H7 (cell line): ENCODE measurements at places on chromosomes 1 and 21. TPM values are rescaled to one million over a fixed set of nuclear protein-coding genes. Genes with fewer than 3 reads are reported as not detected.
A peak's percentile ranks its signal among the peaks of the same experiment; 100 is the strongest.

- DNase-seq, result no peak
These were observed 147.1 kb downstream of the CNIH3 start for GRCh38 chr1:224763126-224763775.

DNA sequence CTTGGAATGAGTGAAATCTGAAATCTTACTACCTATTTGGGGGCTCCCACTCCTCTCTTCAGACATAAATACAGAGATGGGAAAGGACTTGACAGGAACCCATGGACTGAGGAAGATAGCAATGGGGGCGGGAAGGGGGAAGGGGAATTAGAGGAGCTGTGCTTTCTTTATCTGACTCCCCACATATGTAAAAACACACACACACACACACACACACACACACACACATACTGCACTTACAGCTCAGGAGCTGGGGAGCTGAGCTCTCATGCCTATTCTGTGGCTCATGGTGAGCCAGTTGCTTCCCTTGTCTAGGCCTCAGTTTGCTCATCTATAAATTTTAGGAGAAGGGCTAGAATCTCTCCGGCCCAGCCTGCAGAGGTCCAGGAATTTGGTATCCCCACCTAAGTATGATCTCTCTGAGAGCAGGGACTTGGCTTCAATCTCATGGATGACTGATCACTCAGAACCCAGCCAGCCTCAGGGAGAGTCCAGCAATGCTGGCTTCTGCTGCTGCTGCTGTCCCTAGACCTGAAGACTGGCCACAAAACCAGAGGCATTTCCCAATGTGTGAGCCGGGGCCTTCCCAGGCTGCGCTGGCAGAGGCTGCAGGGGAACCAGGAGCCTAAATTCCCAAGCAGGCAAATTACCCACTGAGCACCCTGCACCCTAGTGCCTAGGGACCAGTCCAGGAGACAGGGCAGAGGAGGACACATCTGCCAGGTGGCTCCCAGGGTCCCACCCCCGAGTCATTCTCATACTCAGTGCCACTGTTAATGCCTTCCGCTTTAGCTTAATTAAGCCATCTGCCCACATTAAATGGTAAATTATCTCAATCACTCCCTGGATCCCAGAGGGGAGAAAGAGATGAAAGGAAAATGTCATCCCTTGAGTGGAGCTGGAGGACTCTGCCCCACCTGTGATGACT lies 57.5 kb upstream of the RBM15 start:
- no peak for DNase-seq

GRCh38 chr1:2497891-2498290 lies 21.8 kb downstream of the PLCH2 start:
- peak; percentile 61 for DNase-seq

- no peak for DNase-seq
These were observed 189.9 kb downstream of the HUNK start for GRCh38 chr21:32062591-32063227.

- peak; percentile 59 for DNase-seq
These were observed 4.1 kb downstream of the AXDND1 start for GRCh38 chr1:179369751-179370341.

DNA sequence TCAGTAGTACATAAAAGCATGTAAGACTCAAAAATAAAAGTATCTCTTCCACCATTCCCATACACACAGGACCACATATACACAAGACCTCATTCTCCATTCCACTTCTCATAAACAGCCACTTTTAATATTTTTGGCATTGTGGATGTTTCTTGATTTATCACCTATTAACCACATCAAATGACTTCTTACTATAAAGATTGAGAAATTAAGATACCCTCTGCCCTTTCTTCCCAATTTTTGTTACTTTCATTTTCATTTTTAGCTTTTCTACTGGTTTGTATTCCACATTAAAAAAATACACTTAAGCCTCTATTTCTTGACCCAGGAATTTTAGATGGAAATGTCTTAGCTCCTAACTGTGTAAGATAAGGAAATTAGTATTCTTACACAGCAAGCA lies 22.8 kb downstream of the AKT3 start:
- DNase-seq, result no peak

- DNase-seq, result no peak
These were observed 11.7 kb upstream of the SUMO3 start for GRCh38 chr21:44829507-44830092.

DNA sequence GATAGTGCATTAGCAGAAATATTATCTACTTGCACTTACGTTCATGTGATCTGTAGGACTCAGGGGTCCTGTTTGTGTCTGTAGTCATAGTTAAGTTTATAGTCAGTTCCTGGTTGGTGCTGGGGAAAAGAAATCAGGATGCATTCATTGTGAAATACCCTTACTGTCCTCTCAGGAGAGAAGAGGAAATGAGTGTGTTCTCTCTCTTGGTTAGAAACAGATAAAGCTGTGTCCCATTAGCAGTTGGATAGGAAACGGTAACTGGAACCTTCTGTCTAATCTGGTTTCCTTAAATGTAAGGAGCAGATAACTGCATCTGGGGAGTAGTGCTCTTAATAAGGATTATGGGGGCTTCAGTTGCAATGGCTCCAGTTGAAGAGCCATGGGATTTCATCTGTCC lies 8.9 kb downstream of the SDCCAG8 start:
- DNase-seq, result no peak

DNA sequence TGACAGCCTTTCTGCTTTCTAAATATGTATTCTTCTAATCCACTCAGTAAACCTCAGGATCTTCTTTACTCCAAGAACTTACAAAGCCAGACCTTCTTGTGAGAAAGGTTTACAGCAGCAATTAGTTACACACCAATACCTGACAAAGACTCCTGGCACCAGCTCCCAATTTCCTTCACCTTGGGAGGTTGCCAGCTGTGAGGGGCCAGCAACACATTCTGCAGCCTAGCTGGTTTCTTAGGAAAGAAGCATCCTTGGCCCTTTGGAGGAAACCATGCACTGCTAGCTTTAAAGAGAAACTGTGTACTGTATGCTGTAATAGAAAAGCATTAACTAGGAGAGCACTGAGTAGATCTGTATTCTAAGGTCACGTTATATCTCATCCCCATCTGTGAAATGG lies 10.8 kb downstream of the FYB2 start:
- no peak for DNase-seq

DNA sequence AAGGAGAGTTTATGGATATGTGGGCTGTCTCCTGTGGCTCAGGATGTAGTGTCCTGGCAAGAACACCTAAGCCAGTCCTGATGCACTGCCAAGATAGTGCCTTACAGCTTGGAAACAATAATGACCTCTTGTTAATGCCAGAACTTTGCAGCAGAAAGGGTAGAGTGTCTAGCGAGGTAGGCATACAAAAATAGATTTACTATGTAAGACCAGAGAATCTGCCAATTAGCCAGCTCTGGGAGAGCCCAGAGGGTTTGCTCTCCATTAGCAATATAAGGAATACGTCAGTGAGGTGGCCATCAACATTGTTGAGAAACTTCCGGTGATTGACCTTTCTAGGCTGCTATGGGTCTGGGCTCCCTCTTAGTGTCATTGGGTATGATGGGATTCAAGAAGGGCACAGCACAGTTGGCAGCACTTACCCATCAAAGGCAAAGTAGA lies 178.5 kb upstream of the GALNT2 start:
- no peak for DNase-seq

Gene TMEM125
- total RNA-seq, result 11.1 and 13.0 TPM in 2 replicates

Gene LSS
- total RNA-seq, result 44.6 and 53.3 TPM in 2 replicates
